ENCODE measurements at places on chromosomes 6 and 20.

GRCh38 chr6:133062077-133062476 lies 179.1 kb upstream of the EYA4 start:
- DNase-seq, result no peak

DNA sequence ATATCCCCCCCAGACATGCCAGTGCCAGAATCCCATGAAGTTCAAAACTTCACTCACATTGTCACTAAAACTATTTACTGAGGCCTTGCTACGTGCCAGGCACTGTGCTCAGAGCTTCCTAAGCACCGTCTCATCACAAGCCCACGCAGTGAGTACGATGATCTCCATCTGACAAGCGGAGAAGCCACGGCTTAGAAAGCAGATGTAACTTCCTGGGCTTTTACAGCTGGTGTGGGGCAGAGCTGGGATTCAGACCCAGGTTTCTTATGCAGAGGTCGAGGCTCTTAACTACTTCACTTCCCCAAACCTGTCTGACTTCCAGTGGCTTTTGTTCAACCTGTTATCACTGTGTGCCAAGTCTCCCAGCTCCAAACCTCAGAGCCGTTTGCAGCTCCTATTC lies 8.3 kb downstream of the MDGA1 start:
- DNase-seq, result no peak

DNA sequence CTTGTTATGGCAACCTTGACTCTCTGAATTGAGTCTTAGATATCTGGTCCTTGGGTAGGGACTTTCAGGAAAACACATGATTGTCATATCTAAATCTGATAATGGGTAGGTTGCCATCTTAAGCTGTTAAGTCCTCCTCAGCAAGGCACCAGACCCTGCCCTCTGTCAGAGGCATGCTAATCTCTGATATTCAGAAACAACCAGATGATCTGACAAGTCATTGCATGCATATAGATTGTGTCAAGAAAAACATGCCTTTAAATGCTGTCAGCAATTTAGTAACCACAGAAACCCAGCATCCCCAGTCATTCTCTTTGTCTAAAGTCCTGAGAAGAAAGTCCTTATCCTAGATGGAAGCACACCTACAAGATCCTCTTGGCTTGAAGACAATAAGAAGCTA lies 149.1 kb downstream of the EDN1 start:
- no peak for DNase-seq

DNA sequence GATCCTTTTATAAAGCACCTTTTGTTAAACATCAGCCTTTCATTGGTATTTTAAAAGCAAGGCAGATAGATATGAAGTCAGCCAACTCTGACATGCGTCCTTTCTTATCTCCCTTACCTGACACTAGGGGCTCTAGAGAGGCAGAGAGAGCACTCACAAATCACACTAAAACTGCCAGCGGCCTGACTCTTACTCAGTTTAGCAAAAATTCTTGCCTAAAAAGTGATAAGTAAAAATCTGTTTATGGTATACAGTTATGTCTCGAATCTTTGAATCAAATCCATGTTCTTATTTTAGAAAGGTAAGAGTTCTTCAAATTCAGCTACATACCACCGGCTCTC lies 10.4 kb upstream of the TDRD6 start:
- no peak for DNase-seq

GRCh38 chr6:157304899-157305663 lies 18.2 kb downstream of the TMEM242 start:
- no peak for DNase-seq

GRCh38 chr6:85186546-85187175 lies 263.2 kb upstream of the NT5E start:
- DNase-seq, result no peak

- no peak for DNase-seq
Observed at GRCh38 chr6:147099974-147100373, 104.2 kb upstream of the STXBP5 start.

- no peak for DNase-seq
Observed at GRCh38 chr6:75210885-75211739, 5.3 kb upstream of the COL12A1 start.
